HCEC 1CT (cell line): ENCODE measurements at places on chromosomes 3 and 15.

GRCh38 chr3:138600100-138600745 lies 6.2 kb upstream of the CEP70 start:
- DNase-seq: no peak

DNA sequence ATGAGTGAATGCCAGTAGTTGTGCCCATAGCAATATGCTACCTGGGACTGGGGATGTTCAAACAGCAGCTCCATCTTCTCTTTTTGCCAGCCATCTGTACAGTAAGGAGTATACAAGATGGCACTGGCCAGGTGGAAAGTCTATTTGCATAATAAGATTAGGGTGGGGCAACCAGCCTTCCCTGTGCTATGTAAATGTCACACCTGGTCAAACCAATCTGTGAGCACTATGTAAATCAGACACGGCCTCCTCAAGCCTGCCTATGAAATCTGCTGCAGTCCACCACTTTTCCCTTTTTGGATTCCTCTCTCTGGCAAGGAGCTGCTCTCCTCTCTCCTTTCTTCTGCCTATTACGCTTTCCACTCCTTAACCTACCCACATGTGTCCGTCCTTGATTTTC lies 53.0 kb downstream of the C3orf80 start:
- DNase-seq: no peak

- DNase-seq: no peak
These were observed 41.6 kb downstream of the GADL1 start for GRCh38 chr3:30852833-30853232.

- DNase-seq: no peak
These were observed 248.0 kb upstream of the LYSMD4 start for GRCh38 chr15:99981191-99981647.

- DNase-seq: peak; percentile 54
These were observed 11.4 kb downstream of the C15orf40 start for GRCh38 chr15:82999905-83000671.

- no peak for DNase-seq
These were observed 23.1 kb downstream of the TNFAIP8L3 start for GRCh38 chr15:51071578-51071977.

GRCh38 chr3:150786791-150787190 lies 23.8 kb upstream of the SIAH2 start:
- no peak for DNase-seq

DNA sequence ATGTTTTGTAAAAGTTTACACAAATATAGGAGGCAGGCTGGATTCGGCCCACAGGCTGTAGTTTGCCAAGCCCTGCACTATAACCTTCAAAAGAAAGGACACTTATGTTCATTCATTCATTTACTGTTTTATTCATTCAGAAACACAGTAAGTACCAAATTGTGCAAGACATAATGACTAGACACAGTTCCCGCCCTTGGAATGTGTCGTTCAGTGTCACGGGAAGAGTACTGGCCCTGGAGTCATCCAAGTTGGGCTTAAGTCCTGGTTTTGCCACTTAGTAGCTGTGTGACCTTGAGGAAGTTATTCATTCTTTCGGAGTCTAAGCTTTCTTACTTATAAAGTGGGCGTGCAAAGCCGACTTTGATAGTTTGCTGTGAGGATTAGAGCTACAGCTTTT lies 22.0 kb downstream of the COLQ start:
- DNase-seq: peak; percentile 17

GRCh38 chr3:6132684-6133432 lies 728.1 kb upstream of the GRM7 start:
- DNase-seq: no peak

DNA sequence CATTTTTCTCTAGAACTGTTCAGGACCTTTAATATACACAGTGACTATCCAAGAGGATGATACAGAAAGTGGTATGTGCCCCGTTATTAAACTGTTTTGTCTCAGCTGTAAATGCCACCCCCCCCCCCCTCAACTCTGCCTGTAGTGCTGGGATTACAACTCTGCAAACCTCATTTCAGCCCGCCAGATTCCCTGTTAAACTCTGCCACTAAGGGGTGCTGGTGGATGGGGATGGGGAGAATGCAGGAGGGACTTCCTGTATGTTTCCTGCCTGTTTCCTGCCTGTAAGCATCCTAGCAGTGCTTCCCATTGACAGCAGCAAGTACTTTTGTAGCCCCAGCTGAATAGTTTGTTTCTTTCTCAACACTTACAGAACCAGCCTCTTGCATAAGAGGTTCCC lies 301.7 kb upstream of the RORA start:
- peak; percentile 42 for DNase-seq

DNA sequence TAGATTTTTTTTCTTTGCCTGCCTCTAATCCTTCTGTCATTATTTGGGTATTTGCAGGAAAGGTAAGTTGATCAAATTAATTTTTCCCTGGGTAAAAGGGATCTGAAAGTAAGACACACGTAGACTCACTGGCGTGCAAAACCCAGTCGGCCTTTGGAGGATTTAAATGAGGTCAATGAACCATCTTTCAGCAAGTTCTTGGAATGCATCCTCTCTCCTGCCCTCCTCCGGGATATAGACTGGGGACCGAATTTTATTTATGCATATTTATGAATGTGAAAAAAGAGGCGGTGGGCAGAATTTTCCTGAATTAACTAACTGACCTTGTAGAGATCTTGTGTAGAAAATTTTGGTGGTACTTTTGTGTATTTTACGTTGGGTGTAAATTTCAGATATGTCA lies 2.2 kb downstream of the CADM2 start:
- no peak for DNase-seq

DNA sequence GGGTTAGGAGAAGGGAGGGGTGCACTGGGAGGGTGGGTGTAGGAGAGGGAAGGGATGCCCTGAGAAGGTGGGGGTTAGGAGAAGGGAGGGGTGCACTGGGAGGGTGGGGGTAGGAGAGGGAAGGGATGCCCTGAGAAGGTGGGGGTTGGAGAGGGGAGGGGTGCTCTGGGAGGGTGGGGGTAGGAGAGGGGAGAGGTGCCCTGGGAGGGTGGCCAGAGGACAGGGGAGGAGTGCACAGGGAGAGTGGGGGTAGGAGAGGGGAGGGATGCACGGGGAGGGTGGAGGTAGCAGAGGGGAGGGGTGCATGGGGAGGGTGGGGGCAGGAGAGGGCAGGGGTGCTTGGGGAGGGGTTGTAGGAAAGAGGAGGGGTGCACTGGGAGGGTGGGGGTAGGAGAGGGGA lies 3.2 kb downstream of the TM4SF19 start:
- DNase-seq: no peak

DNA sequence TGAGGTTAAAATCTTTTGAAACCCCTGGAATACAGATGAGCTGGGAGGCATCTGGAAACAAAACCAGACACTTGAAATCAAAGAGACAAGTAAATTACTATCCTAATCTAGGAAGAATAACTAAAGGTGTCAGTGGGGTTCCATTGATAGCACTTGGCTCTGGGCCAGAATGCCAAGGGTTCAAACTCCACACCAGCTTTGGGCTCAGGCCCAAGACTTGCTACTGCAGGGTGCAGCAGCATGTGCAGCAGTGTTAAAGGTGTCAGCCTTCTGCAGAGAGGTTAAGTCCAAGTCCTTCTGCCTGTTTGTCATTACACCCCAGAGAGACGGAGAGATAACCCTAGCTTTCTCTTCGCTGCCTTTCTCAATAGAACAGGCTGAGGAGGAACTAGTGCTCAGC lies 273.9 kb downstream of the TIGIT start:
- no peak for DNase-seq

DNA sequence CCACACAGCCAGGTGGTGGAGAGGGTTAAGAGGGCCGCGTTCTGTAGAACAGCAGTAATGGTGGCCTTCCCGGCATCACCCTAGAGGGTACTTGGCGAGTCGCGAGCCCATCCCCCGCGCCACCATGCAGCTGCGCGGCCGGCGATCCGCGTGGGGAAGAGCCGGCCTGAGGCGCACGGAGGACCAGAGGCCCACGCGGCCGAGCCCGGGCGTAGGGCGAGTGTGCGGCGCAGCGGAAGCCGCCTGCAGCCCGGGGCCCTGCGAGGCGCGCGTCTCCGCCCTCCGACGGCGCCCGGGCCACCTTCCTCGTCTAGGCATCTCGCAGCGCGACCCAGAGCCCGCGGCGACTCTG lies 423 bp downstream of the TKT start:
- DNase-seq: peak; percentile 32

- no peak for DNase-seq
These were observed 3.7 kb upstream of the SOX2 start for GRCh38 chr3:181707980-181708379.

- peak; percentile 35 for DNase-seq
These were observed 157.9 kb downstream of the BBX start for GRCh38 chr3:107680698-107681097.

DNA sequence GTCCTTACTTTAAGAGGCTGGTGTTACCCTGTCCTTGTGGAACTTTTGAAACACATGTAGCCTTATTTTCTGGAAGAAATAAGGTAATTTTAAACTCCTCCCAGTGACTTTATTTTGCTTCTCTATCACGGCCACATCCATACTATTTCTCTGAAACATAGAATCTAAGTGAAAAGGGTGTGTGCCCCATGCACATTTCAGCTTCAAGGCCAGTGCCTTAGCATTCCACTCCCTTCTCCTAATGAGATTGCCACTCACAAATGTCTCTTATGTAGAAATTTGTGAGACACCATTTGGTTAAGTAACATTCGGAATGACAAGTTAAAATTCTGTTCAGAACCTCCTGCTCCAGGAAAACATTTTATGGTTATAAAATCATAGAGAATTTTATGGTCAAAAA lies 562.7 kb downstream of the TUSC7 start:
- DNase-seq: no peak

- no peak for DNase-seq
These were observed 26.1 kb downstream of the POMGNT2 start for GRCh38 chr3:43079536-43080332.

- DNase-seq: no peak
These were observed 1.1 kb downstream of the EAF2 start for GRCh38 chr3:121836064-121836463.

- DNase-seq: peak; percentile 53
These were observed 36.1 kb downstream of the CFAP44 start for GRCh38 chr3:113405180-113405579.

DNA sequence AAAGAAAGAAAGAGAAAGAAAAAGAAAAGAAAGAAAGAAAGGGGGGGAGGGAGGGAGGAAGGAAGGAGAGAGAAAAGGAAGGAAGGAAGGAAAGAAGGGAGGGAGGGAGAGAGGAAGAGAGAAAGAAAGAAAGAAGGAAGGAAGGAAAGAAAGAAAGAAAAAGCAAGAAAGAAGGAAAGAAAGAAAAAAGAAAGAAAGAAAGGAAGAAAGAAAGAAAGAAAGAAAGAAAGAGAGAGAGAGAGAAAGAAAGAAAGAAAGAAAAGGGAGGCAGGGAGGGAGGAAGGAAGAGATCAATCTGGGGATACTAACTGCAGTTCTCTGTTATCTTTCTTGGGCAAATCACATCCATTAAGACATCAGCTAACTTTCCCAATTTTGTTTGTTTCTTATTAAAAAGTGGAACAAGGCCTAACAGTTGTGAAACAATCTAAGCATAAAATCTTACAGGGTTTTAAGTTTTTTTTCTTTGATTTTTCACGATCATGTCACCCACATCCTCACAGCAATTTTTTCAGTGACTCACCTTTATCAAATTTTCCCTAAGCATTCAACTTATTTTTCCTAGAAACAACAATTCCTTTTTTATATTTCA lies 36.8 kb downstream of the TBC1D2B start:
- no peak for DNase-seq

DNA sequence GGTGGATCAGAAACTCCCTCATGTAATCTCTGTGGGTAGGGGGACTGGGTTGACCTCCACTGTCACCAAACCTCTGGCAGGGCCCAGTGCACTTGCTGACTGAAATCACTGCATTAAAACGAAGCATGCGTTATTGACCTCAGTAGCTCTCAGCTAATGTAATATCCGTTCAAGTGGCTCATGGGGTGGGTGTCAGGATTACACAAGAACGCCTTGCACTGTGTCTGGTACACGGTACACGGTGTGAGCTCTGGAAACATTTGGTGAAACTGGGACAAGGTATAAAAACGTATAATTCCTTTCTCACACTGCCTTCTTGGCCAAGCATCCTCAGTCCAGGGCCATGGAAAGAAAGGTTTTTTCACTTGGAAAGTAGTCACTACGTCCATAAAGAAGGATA lies 11.9 kb downstream of the LRTM1 start:
- no peak for DNase-seq

GRCh38 chr3:12574661-12575060 lies 17.8 kb downstream of the MKRN2 start:
- no peak for DNase-seq

- DNase-seq: no peak
These were observed 2.0 kb downstream of the ISLR start for GRCh38 chr15:74175271-74176191.

- no peak for DNase-seq
These were observed 312.9 kb downstream of the ZBBX start for GRCh38 chr3:167066977-167067786.

DNA sequence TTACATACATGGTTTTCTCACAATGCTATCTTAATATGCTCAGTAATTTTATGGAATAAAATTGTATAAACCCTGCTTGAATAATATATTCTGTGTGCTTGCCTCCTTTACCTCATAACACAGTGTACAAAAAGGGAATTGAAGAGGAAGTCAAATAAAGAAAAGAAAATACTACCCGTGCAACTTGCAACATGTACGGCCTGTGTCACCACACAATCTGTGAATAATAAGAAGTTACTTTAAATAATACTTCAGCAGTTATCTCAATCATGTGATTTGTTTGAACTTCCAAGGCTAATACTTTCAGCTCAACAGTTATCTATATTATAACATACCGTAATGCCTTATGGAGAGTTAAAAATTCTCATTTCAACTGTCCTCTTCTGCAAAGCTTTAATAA lies 58.1 kb upstream of the SATB1 start:
- DNase-seq: no peak

- peak; percentile 71 for DNase-seq
These were observed 40.3 kb downstream of the EIF4E3 start for GRCh38 chr3:71684757-71685386.

DNA sequence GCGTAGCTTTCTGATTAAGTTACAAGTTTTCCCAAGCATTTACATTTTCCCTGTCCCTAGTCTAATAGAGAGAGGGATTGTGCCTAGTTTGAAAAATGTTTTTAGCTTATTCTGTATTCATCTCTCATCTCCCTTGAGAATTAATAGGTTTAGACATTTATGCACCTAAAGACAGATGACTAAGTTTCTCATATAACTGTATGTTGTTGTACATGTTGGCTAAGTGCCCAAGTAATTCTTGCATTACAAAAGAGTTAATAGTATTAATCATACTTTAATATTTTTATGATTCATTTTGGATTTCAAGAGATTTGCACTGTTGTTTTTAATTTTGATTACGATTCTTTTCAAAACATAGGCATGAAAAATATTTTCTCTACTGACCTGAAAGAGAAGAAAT lies 109.0 kb upstream of the TBL1XR1 start:
- DNase-seq: peak; percentile 38

DNA sequence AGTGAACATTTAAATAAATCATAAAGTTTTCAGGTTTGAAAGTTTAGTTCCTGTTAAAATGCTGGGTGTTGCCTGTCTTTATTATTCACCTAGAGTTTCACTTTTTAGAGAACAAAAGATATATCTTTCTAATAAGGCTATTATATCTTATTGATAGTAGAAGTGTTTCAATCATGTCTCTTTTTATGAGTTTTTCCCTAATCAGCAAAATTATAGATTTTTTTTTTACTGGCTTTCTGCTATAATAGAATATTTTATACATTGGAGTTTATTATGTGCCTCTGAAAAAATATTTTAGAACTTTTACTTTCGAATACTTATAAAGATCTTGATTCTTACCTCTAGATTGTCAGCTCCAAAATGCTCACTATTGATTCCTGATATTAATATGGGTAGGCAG lies 131.5 kb downstream of the BBX start:
- DNase-seq: no peak

GRCh38 chr3:177287231-177287630 lies 89.9 kb upstream of the TBL1XR1 start:
- DNase-seq: no peak

- no peak for DNase-seq
These were observed 89.0 kb downstream of the TMEM212 start for GRCh38 chr3:171932153-171932611.
